Foreskin fibroblast (primary cell): ENCODE measurements at places on chromosomes 13 and 19.
A peak's percentile ranks its signal among the peaks of the same experiment; 100 is the strongest.

GRCh38 chr13:97261254-97262005, 39.3 kb downstream of the MBNL2 start:
- no peak for DNase-seq

GRCh38 chr13:50401721-50402465, 386.6 kb downstream of the KCNRG start:
- peak; percentile 71 for DNase-seq

GRCh38 chr19:48975947-48976847, 11.1 kb downstream of the FTL start:
- no peak for DNase-seq

DNA sequence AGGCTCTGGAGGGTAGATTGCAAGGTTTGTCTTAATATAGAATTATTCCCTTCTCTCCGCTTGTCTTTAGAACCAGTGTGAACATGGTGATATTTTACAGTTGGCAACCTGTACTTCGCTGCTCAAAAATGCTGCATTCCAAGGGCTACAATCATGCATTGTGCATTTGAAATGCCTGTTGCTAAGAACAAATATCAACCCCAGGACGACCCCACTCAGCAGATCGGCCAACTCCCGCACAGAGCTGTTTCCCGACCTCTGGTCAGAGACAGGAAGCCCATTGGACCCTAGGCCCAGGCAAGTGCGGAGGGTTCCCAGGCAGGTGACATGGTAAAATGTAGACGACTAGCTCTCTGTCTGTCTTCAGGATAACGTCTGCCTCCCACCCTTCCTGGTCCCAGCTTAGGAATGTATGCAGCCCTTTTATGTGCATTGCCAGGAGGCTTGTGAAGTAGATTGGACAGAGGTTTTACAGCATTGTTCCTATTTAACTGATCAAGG, 263.5 kb downstream of the FOXO1 start:
- peak; percentile 74 for DNase-seq

GRCh38 chr19:15115080-15115479, 7.9 kb downstream of the SYDE1 start:
- peak; percentile 80 for DNase-seq

- no peak for DNase-seq
These were observed 42.3 kb downstream of the ZNF493 start for GRCh38 chr19:21439201-21439751.

DNA sequence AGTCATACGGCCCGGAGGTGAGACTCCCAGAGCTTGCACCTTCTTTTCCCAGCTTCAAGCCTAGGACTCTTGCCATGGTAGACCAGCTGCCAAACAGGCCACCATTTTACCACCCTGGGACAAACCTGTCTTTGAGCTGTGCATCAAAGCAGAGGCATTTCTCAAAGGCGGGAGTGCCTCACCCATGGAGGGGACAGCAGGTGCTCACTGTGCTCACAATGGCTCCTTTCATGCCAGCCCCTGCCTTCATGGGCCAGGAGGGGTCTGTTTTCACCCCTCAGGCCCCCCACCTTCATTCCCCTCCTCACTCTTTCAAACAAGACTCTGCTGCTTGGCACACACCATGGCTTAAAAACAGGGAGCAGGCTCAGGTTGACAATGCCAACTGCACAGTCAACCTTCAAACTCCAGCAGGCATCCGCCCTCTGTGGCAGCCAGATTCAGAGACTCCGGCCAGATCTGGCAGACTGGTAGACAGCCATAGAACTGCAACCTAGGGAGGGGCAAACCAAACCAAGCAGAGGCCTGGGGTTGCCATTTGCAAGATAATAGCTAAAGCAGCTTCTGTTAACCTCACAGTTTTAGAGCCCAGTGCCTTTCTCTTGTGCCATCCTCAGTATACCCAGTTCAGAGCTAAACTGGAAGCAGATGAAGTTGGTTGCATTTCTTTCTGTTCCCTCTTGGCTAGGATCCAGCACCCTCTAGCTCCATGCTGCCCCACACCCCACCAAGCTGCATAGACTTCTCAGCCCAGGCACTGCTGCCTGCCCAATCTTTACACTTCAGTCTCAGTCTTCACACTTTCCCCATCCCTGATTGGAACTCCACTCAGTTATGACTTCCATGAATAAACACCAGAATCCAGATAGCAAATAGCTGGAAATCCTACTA, 93.9 kb upstream of the SPATA13 start:
- no peak for DNase-seq

DNA sequence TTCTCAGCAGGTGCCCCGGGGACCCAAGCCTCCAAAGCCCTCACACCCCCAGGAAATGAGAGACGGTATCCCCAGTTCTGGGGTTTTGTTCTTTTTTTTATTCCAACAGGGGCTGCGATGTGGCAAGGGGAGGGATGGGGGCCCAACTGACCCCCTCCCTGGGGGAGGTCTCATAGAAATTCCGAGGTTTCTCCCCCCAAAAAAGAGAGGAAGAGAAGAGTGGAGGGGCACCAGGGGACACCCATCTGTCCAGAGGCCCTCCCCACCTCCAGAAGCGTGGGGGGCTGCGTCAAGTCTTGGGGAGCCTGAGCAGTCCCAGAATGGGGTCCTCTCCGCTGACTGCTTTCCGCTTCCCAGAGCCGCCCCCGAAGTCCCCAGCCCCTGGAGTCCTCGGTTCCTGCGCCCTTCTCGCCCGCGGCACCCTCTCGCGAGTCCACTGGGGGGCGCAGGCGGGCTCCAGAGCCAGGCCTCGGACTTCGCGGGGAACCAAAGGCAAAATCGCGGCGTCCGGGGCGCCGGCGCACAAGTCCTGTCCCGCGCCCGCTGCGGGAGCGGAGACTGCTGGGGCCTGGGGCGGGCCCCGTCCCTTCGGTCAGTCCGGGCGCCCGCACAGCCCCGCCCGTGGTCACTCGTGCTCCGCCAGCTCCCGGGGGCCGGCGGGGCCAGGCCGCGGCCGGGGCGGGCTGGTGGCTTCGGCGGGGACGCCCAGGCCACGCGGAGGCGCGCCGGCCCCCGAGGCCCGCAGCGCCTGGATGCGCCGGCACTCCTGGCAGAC, 4.4 kb upstream of the ATP1A3 start:
- peak; percentile 41 for DNase-seq

DNA sequence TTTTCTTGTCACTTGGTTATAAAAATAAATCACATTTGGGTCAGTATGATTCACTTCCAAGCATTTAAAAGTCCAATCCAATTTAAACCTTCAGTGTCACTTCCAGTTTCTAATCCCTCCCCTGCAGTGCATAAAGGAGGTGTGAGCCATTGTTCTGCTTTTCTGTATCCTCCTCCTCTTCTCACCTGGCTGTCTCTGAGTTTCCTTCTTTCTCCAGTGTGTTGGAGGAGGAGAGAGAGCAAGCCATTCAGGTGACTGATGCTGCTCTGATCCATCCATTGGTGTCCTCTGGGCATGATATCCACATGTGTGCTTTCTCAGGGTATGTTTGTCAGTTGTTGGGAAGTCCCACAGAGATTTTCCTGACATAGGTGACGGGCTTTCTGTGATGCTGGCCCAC, 1.2 kb downstream of the NUDT15 start:
- no peak for DNase-seq

DNA sequence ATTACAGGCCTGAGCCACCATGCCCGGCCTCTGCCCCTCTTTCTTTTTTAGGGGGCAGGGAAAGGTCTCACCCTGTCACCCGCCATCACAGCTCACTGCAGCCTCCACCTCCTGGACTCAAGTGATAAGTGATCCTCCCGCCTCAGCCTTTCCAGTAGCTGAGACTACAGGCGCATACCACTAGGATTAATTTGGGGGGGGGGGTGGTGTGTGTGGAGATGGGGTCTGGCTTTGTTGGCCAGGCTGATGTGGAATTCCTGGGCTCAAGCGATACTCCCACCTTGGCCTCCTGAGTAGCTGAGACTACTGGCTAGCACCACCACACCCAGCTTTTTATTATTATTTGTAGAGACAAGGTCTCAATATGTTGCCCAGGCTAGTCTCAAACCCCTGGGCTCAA, 4.2 kb downstream of the APOE start:
- no peak for DNase-seq

- no peak for DNase-seq
These were observed 135.3 kb upstream of the MIR17HG start for GRCh38 chr13:91212231-91212630.

DNA sequence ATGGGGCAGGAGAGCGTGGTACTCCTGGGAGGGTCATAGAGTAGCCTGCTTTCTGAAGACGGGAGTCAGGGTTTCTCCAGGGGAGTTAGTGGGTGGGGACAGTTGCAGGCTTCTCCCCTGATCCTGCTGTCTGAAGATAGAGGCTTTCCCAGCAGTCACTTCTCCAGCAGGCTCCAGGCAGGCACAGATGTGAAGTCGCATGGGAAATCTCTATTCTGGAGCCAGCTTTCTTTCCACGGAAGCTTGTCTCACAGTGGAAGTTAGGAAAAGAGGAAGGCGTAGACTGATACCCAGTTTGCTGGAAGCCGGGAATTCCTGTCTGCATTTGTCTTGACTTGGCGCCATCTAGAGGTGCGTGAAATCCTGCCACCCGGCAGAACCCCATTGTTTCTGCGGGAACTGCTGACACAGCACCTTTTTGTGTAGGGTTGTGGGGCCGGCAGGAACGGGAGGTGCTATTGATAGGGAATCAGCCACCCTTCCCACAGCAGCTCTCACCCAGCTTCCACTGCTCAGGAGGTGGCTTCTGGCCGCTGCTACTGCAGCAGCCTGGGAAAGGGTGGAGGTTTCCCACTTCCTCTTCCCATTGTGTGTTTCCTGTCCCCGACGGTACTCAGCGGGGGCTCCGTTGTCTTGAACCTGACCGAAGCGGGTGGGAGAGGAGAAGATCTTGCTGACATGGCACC, 28.5 kb upstream of the NPAS1 start:
- DNase-seq: peak; percentile 93

DNA sequence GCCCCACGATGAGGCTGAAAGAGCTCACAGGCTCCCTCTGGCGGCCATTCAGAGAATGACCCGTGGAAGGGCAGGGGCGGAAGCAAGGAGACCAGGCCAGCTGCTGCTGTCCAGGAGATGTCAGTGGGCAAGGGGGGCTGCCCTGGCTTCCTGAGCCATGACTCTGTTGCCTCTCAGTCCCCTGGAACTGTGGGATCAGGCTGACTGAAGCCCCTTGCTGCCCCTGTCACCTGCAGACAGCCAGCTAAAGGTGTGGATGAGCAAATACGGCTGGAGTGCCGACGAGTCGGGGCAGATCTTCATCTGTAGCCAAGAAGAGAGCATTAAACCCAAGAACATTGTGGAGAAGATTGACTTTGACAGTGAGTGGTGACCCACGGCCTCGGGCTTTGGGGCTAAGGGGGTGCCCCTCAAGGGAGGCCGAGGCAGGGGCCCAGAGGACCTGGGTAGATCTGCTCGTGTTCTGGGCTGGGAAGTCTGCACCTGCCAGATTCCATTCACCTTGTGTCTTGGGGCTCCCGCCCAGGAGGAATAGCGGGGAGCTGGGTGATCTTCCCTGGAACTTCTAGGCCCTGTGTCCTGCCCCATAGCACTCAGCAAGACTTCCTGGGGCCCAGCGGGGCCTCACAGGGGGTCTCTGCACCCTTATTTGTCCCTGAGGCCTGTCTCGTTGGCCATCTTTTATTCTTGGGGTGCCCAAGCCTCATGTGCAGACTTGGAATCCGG, 12.5 kb upstream of the ACTN4 start:
- no peak for DNase-seq

- no peak for DNase-seq
These were observed 10.0 kb downstream of the NMRK2 start for GRCh38 chr19:3942790-3943409.

DNA sequence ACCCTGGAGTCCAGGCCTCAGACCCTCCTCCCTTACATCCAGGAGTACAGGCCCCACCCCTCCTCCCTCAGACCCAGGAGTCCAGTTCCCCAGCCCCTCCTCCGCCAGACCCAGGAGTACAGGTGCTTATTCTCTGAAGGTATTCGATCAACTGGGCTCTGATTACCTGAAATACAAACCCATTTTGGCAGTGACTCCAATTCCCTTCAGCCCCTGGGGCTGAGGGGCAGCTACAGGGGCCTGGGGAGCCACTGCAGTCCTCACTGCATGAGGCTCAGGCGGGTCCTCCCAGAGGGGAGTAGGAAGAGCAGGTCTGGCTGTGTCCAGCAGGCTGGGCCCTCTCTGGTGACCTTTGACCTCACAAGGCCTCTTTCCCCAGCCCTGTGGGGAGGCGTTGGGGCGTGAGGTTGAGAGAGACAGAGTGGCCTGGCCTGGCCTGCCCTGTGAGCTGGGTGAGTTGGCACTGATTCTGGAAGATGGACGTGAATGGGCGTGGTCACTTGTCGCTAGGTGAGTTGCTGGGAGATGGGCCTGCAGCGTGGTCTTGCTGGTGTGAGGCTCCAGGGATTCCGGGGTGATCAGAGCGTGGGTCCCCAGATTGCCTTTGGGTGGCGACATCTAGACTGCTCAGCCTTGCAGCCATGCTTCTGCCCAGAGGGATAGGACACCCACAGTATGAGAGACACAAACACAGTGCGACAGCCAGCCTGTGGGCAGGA, 3.1 kb downstream of the BCAT2 start:
- no peak for DNase-seq

DNA sequence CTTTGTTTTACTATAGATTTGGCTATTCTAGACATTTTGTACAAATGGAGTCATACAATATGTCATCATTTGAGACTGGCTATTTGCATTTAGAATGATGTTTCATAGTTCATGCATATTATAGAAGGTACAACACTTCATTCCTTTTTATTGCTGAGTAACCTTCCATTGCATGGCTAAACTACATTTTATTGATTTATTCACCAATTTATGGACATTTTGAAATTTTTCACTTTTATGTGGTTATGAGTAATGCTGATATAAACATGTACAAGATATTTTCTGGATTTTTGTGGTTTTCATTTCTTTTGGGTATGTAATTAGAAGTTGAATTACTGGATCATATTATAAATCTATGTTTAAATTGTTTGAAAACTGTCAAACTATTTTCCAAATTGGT, 710.3 kb upstream of the SLITRK5 start:
- DNase-seq: no peak

DNA sequence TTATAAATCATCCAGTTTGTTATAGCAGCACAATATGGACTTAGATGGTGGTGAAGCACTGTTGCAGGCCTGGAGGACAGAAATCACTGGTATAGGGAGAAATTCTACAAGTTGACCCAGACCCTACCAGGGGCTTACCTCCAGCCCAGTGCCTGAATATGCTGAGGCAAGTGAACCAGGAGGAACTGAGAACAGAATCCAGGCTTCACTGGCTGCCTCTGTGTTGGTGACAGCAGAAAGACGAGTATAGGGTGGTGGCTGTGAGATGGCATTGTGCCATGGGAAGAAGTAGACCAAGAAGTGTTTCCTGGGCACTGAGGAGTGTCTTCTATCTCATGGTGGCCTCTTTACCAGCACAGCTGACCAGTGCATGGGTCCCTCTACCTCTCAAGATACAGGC, 15.9 kb upstream of the EID2 start:
- no peak for DNase-seq

GRCh38 chr19:29837448-29837981, 25.7 kb downstream of the CCNE1 start:
- DNase-seq: no peak
